ENCODE measurements at places on chromosomes 4 and X.

- no peak for DNase-seq
Observed at GRCh38 chrX:97159916-97160800, 276.4 kb downstream of the RPA4 start.

DNA sequence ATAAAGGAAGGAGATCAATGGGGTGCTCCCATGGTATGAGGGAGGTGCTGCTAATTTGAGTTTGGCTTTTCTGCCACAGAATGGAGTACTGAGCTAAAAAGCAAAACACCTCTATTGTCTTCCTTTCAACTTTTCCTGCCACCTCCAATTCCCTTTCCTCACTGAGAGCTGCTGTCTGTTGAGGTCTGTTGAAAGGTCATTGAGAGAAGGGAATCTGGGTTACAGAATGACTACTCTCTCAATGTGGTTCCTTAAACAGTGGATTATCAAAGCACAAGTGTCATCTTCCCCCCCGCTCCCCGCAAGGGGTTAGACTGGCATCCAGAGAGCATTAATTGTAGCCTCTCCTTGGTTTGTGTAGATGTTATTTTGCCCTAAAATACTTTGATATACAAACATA lies 10.7 kb downstream of the USP9X start:
- no peak for DNase-seq

GRCh38 chr4:148730082-148730640 lies 287.9 kb upstream of the NR3C2 start:
- no peak for DNase-seq

DNA sequence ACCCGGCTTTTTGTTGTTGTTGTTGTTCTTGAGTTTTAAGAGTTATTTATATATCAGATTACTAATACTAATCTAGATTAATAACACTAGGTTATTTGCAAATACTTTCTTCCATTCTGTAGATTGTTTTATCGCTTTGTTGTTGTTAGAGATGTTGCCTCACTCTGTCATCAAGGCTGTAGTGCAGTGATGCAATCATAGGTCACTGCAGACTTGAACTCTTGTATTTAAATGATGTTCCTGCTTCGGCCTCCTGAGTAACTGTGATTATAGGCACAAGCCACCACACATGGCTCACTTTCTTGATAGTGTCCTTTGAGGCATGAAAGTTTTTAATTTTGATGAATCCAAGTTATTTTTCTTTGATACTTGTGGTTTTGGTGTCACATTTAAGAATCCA lies 129.0 kb downstream of the VSIG4 start:
- no peak for DNase-seq

DNA sequence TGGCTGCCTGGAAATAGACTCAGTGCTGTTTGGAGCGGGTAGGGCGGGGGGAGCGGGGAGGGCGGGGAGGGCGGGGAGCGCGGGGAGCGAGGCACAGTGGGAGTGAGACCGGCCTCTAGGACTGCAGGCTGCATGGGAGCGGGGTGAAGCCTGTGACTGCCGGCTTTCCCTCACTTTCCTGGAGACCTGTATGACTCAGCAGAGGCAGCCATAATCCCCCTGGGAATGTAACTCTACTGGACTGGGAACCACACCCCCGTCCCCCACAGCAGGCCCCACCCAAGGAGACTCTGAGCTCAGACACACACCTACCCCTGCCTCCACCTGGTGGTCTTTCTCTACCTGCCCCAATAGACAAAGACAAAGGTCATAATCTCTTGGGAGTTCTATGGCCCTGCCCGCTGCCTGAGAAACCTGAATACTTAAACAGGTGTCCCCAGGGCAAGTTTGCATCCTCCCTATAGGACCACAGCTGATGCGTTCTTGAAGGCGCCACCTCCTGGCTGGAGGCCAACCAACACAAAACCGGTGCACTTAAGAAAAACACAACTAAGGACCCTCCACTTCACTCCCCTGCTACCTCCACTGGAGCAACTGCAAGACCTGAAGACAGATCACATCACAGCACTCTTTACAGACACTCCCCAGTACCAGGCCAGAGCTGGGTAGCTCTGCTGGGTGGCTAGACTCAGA lies 18.0 kb downstream of the HDAC8 start:
- no peak for DNase-seq

DNA sequence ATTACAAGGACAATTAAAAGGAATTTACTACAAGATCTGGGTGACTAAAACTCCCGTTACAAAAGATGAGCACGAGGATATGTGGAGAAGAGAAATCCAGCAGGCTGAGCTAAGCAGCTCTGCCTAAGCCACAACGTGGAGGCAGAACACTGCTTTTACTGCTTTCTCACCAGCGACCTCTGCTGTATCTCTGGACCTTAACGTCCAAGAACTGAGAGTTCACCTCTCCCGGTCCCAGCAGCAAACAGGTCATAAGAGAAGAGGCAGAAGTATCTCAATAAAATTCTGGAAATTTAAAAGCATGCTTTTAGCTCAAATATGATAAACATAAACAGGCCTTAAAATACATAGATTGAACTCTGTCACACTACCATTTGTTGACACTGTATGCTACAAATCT lies 81.0 kb downstream of the ADGRA3 start:
- DNase-seq = no peak

All from activated naive CD8-positive, alpha-beta T cell treated with anti-CD3 and anti-CD28 coated beads, Interleukin-2, amount 10 ng/mL, durations not matched to agents 7 days and 5 days (primary cell).